KBM-7 (cell line): ENCODE measurements at places on chromosomes 3 and 15.

DNA sequence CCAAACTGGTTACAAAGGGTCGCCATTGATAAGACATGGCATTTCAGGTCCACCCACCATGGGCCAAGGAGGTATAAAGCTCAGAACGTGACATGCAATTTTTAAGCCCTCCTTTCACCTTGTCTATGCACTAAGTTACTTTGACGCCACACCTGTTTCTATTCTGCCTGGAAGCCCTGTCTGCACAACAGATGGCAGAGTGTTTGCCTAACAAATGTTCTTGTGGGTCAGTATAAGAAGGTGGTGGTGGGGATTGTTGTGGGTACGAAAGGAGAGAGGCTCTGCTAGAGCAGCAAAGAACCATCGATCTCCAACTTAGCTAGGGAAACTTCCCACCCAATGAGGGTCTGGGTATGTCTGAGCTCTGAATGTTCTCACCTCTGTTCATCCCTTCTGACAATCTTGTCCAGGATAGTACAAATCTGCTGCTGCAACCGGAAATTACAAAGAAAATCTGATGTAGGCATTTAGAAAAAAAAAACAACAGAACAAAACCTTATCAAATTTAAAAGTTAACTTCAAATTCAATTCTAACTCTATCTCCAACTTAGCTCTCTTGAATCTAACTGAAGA is 945.0 kb upstream of the CFAP20DC start:
- DNase-seq: no peak

DNA sequence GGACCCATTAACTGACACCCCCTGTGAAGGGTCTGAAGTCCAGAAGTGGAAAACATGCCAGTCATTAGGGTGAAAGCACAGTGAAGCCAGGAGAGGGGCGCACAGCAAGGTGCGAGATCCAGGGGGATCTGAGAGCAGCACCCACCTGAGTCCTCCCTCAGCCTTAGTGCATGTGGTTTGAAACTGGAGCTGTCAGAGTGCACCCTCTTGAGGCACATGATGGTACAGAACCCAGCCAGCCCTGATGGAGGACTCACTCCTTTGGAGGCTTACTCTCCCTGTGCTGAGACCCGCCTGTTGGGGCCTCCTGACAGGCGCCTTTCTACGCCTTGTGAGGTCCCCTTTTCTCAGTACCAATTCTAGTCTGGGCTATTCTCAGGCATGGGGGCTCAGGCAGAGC is 77.8 kb downstream of the IL20RB start:
- peak; percentile 35 for DNase-seq

DNA sequence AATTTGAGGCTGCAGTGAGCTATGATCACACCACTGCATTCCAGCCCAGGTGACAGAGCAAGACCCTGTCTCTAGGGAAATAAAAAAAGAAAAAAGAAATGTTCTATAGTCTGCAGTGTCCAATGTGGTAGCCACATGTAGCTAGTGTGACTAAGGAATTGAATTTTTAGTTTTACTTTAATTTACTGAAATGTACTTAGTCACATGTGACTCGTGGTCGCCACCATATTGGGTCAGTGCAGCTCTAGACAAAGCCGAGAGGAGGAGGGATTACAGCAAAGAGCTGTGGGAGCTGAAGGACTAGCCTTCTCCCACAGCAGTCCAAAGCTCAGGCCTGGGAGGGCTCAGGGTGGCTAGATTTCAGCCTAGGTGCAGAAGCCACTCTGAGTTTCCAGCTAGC is 65.9 kb upstream of the NTRK3 start:
- no peak for DNase-seq

DNA sequence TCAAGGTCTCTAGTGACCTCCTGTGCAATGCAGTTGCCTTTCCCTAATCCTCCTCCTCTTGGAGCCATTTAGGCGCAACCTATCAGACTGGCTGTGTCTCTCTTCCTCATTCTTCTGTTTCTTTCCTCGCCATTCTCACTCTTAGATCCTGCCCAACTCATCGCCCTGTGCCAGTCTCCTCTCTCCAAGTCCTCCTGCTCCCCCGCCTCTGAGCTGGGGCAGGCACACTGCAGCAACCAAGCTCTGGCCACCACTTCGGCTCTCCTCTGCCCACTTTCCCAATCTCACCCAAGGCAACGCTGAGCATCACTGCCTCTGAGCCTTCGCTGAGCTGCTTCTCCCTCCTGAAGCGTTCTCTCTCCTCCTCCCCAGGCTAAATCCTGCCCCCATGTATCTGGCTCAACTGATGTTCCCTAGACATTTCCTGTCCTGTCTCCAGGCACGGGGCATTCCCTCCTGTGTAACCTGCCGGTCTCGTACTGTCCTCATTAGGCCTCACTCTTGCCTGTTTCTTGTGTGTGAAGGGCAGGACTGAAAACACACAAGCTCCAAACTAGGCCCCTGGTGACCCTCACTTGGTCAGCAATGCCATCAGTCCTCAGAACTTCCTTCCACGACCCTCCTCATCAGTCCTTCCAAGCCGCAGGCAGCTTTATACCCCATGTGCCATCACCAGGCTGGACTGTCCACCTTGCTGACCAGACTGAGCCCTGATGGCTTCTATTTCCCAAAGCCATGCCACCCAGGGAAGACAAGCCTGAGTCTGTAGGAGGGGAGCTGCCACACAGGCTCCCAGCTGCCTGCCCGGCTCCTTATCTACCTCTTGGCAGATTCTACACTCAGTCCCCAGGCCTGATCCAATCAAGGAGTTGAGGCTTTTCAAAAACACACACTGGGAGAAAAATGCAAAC is 85.6 kb downstream of the SEC22A start:
- no peak for DNase-seq

DNA sequence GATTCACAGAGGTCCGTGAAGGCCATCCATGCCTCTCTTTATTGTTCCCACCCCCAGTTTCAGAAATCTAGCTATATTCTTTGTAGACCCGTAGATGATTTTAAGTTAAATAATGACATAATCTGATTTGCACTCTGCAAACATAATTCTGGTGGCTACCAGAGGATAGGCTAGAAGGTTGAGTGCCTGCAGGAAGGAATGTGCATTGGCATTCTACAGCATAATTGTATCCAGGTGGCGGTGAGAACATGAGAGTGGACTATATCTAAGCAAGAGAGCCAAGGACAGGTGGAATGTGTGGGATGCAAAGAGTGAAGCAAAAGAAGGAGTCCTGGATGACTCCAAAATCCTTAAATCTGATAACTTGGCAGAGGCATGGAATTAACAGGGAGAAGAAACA is 298.5 kb upstream of the MME start:
- no peak for DNase-seq

DNA sequence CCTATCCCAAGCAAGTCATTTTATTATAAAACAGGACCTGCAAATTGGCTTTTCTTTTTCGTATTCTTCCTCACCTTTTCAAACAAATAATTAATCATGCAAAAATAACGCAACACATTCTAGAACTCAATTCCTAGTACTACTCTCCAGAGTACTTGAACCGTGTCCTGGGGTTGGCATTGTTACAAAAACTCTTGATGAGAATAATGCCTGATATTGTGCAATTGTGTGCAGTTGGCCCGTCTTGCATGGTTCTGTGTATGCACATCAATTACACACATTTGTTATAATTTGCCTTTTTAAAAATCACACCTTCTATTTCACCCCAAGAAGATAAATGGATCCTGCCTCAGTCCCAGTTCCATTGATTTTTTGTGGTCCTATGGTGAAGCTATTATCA is 205.4 kb downstream of the EPHB1 start:
- DNase-seq: no peak

DNA sequence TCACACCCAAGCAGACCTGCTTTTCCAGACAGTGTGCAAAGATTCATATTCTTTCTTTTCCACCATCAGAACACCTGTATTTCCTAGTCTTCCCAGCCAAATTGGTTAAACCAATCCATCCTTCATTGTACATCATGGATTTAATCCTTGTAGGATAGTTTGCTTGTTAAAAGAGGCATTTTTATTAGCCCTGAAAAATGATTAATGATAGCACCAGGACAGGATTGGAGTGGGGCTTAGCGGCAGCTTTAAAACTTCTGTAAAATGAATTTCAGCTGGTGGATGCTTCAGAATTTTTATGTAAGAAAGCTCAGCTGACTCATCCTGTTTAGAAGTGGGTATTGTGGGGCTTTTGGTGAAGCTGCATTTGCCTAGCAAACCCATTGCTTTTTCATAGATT is 36.1 kb upstream of the ARHGEF26 start:
- DNase-seq: no peak

DNA sequence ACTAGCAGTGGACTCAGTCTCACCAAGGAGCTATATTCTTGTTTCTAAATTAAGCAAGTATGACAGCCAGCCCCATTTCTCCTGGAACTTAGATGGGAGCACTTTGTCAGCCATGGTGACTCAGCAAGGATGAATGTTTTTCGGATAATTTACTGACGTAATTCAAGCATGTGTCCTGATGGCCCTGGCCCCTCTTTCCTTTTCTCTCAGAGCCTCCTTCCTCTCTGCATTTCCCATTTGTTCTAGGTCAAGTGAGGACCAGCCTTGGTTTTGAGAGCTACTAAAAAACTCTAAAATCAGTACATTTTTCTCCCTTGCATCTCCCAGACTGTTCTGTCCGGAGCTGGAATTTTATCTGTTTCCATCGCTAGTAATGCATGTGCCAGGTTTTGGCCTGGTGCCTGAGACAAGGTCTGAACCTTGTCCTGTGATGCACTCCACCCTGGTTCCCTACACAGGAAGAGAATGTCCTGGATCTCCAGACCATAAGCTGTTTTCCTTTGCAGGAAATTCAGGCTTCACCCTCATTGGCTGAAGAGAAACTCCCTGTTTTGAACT is 256.6 kb upstream of the ROPN1 start:
- no peak for DNase-seq

GRCh38 chr15:29203718-29204368 is 65.8 kb downstream of the NSMCE3 start:
- no peak for DNase-seq

- no peak for DNase-seq
Observed at GRCh38 chr15:26069231-26069641, 206.1 kb upstream of the ATP10A start.

DNA sequence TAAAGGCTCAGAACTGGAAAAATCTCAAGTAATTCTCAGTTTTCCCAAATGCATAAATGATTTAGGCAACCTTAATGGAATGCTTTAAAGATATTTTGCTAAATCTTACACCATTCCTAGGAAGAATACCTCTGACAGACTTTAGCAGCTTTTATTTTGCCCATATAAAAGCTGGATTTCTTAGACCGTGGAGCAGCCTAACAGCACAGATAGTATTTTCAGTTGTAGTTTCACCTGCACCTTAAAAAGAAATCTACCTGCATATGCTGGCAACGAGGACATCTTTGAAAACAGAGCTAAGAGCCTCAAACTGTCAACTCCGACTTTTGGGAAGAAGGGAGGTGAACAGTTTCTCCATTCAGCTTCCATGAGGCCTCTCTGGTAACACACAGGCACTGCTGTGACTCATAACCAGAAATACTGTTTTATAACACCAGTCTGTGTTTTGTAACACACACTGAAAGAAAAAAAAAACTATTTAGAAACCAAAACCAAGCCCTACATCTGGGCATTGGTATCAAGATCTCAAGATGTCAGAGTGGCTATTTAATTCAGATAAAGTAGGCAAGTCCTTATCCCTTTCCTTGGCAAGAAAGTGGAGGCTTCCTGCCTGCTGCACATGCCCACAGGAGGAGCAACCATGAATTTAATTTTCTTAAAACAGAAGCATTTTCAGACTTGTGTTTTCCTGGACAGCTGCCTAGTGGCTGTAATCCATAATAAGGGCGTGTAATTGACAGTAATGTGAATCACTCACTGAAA is 181.5 kb upstream of the ICE2 start:
- no peak for DNase-seq

- no peak for DNase-seq
Observed at GRCh38 chr3:177405191-177405672, 207.9 kb upstream of the TBL1XR1 start.

GRCh38 chr3:101676216-101676764 is 642 bp downstream of the ZBTB11 start:
- DNase-seq: peak; percentile 96

DNA sequence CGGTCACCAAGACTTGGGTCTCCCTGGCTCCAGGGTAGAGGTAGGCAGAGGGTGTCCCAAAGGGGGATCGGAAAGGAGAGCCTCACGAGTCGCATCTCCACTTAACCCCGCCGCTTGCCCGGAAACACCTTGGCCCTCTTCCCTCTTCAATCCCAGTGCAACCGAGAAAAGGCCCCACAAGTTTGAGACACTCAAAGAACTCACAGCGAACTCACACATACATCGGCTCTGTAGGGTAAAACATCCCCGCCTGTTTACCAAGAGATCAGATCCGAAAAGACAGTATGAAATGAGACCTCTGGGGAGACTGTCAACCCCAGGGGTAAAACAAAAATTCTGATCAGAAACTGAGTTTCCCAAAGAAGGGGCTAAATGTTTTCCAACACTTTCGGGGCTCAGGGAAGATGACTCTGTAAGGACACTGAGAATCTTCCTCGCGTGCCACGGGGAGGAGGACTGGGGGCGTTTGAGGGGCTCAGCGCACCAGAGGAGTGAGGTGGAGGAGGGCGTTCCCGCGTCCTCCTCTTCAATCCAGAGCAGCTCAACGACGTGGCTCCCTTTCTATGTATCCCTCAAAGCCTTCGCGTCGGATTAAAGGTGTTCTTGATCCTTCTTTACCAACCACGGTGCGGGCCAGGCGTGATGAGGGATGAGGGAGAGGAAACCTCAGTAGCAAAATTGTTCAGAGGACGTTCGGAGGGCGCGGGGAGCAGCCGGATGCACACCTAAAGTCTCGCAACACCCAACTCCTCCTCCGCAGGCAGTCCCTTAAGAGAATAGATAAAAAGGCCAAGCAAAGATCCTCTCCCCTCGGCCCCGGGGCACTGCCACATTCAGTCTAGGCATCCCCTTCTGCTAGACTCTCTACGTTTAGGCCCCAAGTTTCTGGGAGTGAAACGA is 3.7 kb downstream of the WNT5A start:
- no peak for DNase-seq

DNA sequence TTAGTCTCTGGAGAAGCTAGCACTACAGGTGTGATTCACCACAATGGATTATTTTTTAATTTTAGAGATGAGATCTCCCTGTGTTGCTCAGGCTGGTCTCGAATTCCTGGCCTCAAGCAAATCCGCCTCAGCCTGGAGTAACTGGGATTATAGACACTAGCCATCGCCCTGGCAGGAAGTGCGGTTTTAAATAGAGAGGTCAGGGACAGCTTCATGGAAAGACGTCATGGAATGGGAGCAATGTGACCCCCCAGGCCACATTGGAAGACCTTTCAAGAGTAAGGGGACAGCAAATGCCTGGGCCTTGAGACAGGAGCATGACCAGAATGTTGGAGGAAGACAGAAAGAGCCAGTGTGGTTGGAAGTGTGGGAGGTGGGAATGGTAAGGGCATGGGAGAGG is 2.2 kb upstream of the ISG20 start:
- DNase-seq: peak; percentile 36

- DNase-seq: no peak
Observed at GRCh38 chr3:188284455-188285212, 130.7 kb downstream of the LPP start.

- DNase-seq: no peak
Observed at GRCh38 chr3:14768182-14768790, 50.5 kb upstream of the FGD5 start.

GRCh38 chr15:93298901-93299300 is 209.9 kb upstream of the RGMA start:
- DNase-seq: no peak

GRCh38 chr3:78165876-78166275 is 1126.0 kb downstream of the ROBO2 start:
- no peak for DNase-seq

GRCh38 chr3:30843877-30844276 is 50.6 kb downstream of the GADL1 start:
- no peak for DNase-seq

- DNase-seq: no peak
Observed at GRCh38 chr3:9137676-9138075, 111.8 kb downstream of the SRGAP3 start.

- DNase-seq: no peak
Observed at GRCh38 chr3:165778891-165779290, 58.3 kb downstream of the BCHE start.

- no peak for DNase-seq
Observed at GRCh38 chr3:127611251-127611650, 13.0 kb downstream of the MCM2 start.
